Activated CD8-positive, alpha-beta memory T cell treated with anti-CD3 and anti-CD28 coated beads for 1 hour (primary cell): ENCODE measurements at places on chromosomes 5 and 9.

GRCh38 chr5:14270209-14270702 lies 127.1 kb downstream of the TRIO start:
- no peak for DNase-seq

DNA sequence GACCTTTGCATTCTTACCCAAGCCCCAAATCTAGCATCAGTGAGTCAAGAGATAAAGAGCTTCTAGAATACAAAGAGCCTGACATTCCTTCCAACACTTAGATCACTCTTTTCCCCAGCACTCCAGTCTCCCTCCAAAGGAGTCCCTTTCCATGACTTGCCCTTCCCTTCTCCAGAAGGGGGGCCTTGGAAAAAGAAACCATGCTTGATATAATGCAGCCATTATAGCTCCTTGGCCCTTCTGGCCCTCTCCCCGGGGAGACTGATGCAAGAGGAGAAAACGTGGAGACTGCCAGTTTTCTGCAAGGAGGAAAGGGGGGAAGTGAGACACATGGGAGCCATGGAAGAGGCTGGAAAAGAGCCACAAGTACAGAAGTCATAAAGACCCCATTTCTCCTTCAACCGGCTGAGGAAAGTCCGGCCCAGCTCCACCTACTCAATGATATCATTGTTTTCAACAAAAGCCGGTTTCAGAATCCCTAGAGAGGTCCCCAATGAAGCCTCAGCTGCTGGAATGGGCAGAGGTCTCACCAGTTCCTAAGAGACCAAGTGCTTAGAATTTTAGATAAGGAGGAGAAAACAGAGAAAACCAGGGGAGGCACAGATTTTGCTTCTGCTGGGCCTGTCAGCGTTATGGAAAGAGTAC lies 29.0 kb downstream of the ADAM19 start:
- no peak for DNase-seq

GRCh38 chr9:105299190-105299854 lies 54.9 kb downstream of the SLC44A1 start:
- DNase-seq, result no peak

DNA sequence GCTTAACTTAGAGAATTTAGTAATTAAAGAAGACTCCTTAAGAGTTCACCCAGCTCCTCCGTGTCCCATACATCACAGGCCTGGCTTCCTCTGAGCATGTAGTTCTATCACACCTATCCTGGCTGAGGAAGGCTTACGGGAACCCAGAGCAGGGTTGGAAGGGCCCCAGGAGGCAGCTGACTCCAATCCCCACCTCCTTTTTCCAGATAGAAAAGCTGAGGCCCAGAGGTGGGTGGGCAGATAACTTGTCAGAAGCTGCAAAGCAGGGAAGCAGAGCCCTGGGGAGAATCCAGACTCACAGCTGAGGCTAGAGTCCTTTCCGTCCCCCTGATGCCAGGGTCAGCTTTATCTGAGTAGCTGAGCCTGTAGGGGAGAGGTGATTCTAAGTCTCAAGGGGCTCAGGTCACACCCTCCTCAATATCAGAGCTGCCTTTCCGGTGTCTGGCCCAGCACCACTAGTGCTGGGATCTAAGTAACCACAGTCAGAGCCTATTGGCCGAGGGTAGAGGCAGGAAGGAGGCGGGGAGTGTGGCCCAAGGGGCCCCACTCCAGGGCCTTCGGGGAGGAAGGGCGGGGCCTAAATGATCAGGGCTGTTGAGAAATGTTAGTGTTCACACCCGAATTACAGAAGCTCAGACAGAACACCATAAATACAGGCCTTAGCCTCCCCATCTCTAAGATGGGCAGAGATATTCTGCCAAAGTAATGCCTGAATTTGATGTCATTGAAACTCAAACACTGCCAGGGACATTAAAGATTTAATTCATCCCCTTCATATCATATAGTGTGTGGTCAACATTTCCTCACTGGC lies 9.9 kb downstream of the CCDC69 start:
- DNase-seq, result peak; percentile 70

DNA sequence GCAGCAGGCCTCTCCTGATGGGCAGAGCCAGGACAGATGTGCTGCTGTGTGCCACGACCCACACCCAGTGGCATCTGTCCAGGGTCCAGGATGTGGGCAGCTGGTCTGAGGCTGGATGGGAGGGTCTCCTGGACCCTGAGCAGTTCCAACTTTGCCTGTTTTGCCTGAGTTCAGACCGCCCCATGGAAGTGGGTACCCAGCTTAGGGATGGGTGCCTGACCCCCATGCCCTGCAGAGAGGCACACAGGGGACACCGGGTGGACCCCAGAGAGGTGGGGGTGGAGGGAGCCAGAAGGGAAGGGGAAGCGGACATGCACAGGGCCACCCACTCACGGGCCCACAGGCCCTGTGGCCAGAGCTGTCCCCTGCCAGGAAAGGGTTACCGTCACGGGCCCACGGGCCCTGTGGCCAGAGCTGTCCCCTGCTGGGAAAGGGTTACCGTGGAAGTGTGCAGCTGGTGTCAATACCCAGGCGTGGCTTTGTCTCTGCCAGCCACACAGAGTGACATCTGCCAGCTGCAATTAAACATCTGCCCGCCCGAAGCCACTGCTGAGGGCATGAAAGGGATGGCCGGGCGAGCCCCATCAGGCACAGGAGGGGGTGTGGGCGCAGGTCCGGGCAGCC lies 50.0 kb downstream of the NACC2 start:
- DNase-seq, result no peak

- no peak for DNase-seq
These were observed 12.7 kb upstream of the DNAH5 start for GRCh38 chr5:13957032-13957645.
